ENCODE measurements at places on chromosomes 11 and 22. TPM values are rescaled to one million over a fixed set of nuclear protein-coding genes. Genes with fewer than 3 reads are reported as not detected.

GRCh38 chr22:50568626-50569025, 5.9 kb upstream of the SYCE3 start:
- DNase-seq, result no peak

DNA sequence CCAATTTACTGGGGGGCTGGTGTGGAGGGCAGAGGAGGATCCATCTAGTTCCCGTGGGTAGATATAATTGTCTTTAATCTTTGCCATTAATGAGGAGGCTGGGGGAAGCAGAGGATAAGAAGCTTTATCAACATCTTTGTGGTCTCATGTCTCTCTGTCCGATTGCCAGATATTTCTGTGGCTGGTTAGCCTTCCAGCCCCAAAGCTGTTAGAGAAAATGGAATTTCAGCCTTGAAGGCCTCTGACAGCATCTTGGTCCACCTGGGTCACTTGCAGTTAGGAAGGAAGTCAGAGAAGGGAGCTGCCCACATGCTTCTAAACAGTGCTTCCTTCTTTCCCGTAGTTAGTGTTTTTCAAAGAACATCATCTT, 56.9 kb downstream of the ABTB2 start:
- DNase-seq, result no peak

- DNase-seq, result no peak
These were observed 134.8 kb downstream of the DSCAML1 start for GRCh38 chr11:117662255-117662654.

Gene CDCA5
- total RNA-seq, result 17.8 TPM

Gene LUZP2
- total RNA-seq, result 0.28 TPM
